ENCODE measurements at places on chromosomes 11 and 22.

DNA sequence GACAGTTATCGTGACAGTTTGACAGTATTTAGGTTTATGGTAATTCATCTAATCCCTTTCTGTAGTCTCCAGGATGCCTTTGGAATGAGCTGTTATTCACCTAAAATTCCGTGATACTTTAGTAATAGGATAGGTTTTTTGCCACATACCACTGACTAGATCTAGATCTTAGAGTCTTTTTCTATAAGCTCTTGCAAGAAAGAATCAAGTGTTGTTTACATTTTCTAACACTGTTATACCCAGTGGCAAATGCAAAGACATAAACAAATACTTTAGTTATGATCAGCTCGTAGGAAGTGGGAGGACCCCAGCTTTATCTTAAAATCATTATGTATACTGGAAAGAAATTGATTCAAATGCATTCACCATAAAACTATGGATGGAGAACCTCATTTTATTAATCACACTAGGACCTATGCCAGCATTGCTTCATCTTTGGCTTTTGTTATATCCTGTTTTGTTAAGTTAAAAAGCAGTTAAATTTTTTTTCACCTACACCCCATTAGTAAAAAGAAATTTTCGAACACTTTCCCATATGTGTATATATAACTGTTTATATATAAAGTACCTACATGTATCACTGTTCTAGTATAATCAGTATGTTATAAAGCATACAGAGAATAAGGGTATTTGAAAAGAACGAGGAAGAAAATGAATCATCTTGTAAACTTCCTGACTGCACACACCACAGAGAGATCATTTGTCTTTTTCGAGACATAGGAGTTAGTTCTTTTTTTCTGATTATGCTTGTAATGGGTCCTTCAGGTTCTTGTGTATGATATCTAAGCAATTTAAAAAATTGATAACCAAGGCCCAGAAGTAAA is 60.9 kb downstream of the PDHX start:
- DNase-seq = no peak

DNA sequence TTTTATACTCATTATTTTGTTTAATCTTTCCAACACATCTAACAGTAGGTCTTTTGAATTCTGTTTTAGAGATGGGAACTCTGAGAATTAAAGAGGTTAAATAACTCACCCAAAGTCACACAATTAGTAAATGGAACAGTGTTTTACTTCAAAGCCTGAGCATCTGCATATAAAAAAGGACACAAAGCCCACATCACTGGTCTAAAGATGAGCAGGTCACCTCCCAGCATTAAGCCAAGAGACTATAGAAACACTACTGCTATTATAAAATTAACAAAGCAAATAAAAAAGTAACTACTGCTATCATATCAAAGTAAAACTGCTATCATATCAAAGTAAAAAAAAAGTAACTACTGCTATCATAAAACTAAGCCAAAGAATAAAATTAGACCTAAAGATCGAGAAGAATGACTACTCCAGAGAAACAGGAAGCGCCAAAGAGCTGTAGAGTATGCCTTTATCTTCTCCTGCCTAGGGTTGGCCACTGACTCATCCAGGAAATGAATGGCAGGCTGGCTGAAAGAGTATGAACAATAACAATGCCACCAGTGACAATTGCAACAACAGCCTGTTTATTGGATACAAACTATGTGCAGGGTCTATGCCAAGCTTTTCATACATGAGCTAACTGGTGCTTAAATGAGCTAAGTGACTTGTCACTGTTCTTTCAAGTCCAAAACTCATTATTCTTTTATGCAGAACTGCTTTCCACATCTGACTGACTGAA is 1153.0 kb upstream of the TENM4 start:
- DNase-seq = no peak

DNA sequence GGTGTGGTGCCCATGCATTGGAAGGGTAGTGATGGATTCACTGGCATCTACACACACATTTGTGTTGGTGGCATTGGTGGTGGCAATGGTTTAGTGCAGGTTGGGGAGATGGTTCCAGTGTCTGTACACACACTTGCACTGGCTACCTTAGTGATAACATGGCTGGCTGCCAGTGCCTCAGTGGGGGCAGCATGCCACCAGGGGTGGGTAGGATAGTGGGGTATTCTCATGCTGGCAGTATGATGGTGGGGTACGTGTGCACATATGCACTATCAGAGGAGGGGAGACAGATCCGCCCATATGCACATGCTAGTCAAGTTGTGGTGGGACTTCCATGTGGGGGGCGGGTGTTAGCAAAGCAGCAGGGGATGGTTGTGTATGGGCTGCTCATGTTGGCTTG is 7.1 kb upstream of the OR8K3 start:
- no peak for DNase-seq

- DNase-seq = no peak
Measured at GRCh38 chr11:101127197-101127698, 2.4 kb downstream of the PGR start.

DNA sequence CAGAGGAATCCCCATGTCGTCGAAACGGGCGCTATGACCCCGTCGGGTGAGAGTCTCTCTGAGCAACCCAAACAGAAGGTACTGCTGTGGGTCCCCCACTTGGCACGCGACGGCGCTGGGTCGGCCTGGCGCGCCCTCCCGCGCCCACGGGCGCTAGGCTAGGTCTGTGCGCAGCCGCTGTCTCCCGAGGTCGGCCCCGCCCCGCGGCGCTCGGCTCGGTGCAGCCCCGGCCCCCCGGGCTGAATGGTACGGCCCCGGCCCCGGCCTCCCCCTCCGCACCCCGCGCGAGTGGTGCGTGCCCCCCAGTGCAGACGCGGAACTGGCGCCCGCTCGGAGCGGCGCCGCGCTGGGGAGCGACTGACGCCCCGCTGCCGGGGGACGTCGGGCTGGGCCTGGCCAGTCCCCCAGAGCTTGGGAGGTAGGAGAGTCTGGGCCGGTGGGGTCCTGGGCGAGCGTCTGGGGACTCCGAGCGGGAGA is at the start of gene MADD:
Gene MADD, plus strand, starts transcription at position 305 of the 477 bp plus-strand sequence.
- peak; percentile 90 for DNase-seq

DNA sequence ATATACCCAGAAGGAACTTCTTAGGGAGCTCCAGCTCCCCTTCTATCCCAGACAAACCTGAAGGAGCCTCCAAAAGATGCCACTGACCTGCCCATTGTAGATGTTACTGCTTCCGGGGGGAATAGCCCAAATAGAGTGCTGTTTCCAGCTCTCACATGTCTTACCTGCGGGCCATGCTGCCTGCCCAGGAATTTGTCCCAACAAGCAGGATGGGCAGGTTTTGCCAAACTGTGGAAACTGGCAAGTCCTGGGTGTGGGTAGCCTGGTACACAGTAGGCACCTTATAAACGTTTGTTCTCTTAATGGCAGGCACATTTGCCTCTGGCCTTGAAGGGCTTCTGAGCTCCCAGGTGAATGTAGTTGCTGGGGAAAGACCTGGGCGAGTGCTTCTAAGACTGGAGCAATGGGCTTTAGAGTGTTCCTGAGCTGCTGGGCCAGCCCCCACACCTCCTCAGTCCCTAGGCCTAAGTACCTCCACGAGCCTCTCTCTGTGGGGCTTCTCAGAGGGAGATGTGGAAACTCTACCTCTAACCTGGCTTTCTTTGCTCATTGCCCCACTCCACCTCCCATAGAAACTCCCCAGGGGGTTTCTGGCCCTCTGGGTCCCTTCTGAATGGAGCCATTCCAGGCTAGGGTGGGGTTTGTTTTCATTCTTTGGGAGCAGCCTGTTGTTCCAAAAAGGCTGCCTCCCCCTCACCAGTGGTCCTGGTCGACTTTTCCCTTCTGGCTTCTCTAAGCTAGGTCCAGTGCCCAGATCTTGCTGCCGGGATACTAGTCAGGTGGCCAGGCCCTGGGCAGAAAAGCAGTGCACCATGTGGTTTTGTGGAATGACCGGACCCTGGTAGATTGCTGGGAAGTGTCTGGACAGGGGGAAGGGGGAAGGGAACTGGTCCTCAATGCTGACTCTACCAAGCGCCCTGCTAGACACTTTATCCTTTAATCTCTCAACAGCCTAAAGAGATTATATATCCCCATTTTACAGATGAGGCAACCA is 37.2 kb downstream of the LIMK2 start:
- DNase-seq = peak; percentile 51

- no peak for DNase-seq
Measured at GRCh38 chr11:68977781-68978625, 2.8 kb downstream of the MRGPRD start.
